ENCODE measurements at places on chromosomes 3 and 15.

DNA sequence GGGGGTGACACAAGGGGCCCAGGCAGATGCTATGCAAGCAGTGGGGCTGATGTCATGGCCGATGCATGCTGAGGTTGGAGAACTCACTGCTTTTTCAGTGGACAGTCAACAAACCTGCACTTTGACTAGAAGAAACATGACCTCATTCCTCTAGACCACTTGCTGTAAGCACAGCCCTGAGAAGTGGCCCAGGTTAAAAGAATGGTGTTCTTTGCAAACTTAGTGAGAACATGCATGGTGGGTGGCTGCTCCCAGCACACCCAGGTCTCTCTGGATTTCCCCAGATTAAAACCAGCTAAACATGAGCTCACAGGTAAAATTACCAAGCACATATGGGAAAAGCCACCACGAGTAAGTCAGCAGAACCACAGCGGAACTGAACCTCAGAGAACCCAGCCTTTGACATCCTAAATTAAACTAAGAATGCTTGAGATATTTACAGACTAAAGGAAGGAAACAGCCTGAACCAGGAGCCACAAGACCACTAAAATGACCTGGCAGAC, 15.5 kb downstream of the DLEC1 start:
- no peak for DNase-seq

DNA sequence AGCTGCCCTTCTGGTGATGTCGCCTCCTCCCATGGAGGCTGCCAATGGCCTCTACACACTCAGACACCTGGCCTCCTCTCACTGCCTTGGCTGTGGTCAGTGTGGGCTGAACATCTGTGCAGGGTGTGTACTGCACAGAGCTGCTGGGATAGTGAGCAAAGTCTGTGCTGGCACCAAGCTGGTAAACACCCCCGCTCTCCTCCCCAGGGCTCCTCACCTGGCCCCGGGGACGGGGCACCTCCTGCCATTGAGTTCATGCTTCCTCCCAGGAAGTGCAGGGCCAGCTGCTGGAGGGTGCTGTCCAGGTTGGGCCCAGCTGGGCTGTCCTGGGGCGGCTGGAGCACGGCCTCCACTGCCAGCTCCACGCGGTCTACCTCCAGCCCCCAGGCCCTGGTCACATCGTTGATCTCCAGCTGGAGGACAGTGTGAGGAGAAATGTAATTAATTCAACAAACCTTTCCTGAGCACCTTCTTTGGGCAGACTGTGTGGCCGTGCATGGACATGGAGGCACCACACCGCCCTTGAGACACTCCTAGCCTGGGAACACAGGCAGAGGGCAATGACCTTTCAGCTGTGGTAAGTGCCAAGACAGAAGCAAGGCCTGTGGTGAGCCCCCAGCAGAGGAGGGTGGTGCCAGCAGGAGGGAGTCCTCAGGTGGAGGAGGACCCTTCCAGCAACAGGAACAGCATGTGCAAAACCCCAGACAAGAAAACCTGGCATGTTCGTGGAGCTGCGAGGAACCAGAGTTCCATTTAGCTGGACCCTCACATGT, 6.8 kb downstream of the STOML1 start:
- no peak for DNase-seq

DNA sequence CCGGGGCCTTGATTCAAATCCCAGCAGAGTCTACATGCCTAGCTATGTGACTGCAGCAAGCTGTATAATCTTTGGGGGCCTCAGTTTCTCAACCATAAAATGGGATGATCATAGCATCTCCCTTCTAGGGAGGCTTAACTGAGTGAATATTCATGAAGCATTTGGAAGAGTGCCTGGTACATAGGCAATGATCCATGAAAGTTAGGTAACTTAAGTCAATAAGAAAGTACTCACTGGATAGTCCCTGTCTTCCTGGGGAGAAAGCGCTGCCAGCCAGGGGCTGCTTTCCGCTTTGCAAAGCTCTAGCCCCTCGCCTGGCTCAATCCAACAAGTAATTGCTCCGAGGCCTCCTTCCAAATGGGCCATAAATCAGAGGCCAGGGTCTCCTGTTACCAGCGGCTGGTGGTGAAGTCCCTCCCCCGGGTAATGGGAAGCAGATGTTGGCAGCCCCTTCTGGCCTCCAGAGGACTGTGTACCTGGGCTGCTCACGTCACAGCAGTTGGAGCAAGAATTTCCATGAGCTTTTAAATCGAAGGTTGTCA, 521.9 kb upstream of the PROK2 start:
- no peak for DNase-seq

DNA sequence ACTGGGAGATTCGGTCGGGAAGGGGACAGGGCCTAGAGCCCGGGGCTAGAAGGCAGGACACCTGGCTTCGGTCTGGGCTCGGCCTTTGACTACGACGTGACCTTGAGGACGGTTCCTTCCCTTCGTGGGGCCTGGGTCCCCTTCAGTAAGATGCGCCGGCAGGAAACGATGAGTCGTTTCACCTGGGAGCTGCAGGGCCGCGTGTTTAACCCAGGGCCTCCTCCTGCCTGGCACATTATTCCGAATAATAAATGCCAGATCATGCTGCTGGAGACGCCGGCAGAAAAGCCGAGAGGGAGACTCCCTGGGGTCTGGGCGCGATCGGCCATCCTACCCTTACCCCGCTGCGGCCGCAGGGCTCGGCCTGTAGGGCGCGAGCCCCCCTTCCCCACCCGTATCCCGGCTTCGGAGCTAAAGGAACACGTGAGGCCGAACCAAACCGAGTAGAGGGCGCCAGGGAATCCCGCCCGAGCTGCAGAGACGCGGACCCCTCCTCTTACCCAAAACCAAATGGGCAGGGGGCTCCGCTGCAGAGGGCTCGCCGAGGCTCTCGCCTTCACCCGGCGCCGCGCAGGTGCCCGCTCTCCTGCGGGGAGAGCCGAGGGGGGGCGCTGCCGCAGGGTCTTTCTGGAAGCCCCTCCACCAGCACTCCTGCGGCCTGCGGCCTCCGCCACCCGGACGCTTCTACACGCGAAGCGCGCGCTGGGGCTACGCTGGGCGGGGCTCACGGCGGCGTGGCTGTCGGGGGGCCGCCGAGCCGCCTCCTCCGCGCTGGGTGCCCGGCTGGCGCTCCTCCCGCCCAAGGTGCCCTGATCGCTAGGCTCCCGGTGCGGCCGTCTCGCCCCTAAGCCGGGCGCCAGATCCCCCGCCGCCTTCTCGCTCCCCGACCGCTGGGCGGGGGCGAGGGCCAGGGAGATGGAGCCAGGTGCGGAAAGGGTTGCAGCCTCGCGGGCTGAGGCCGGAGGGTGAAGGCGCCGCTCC, at the start of gene BDH1:
BDH1 (minus strand) TSS at position 688 of the 981 bp plus-strand sequence. CDS start 9,525 bp downstream, outside the sequence.
- DNase-seq = peak; percentile 18

GRCh38 chr3:9732080-9732739, 675 bp downstream of the BRPF1 start:
- DNase-seq = no peak

GRCh38 chr15:33500432-33501195, 189.8 kb downstream of the RYR3 start:
- no peak for DNase-seq

DNA sequence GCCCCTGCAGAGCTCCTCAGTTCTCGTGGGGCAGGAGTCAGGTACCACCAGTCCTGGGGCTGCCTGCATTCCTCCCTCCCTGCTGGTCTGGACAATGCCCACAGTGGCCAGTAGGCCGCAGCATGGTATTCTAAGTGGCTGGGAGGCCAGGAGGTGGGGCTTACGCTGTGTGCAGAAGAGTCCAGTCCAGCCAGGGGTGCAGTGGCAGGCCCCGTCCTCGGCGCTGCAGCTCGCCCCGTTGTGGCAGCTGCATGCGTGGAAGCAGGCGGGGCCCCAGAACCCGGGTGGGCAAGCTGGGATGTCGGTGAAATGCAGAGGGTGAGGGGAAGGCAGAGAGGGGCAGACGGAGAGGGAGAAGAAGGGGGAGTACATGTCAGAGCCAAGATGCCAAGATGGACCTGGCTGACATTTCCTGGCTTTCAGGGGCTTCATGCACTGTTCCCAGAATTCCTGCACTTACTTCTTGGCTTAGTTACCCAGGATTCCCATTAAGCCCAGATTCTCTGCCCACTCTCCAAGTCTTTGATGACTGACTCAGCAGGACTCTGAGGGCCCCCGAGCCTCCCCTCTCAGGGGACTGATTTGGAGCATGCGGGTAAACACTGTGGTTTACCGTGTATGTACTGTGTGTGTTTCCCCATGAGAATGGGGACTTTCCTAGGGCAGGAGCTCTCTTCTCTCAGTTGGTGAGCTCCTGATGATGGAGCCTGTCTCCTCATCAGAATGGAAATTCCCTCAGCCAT, 47.5 kb downstream of the RAB11A start:
- DNase-seq = no peak

All from stimulated activated CD8-positive, alpha-beta memory T cell treated with anti-CD3 and anti-CD28 coated beads, Interleukin-4, amount 100 ng/mL, for 1 hour (primary cell).